ENCODE measurements at places on chromosomes 5 and 9.

DNA sequence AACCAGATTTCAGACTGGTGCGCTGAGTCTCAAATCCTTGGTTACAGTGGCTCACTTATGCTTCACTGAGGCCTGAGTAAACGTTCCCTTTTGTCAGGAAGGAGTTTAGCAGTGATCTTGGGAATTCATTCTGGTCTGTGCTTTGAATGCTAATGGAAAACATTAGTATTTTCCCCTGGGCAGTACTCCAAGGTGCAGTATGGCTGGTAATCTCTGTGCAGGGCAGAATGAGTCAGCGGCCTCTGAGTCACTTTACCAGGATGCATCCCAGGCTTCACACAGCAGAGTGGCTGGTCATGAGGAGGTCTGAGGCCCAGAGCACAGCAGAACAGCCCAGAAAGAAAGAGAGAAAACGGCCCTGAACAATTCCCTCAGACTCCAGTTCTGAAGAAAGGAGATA is 54.0 kb downstream of the PCA3 start:
- no peak for DNase-seq

DNA sequence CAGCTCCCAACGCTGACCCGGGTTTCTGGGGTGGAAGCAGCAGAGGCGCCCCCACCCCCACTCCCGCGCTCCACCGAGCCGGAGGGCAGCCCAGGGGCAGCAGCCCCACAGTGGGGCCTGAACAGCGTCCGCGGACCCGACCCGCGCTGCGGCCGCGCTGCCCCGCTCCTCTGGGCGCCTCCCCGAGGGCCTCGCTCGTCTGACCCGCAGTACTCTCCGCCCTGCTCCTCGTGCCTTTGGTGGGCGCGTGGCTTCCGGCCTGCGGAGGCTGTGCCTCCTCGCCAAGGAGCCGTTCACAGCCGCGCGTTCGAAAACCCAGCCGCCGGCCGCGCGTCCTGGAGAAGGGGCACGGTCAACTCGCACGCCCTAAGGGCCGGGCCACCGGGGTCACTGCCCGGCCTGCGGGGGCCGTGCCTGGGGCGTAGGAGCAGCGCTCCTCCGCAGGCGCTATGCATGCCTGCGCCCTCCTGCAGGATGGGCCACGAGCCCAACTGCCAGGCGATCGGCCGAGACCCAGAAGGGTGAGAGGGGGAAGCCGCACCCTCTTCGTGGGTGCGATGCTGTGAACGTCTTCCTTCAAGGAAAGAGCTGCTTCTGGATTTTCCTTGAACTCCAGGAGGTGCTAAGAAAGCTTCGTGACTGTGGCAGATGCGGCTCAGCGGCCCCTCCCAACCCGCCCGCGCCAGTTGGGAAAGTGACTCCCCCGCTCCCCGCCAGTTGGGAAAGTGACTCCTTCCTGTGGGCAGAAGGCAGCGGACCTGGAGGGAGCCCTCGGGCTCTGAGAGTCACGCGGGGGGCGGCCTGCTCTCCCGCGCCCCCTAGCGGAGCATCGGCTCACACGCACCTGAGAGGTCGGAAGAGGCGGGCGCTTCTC is 82.7 kb downstream of the HSD17B3 start:
- DNase-seq = peak; percentile 22

DNA sequence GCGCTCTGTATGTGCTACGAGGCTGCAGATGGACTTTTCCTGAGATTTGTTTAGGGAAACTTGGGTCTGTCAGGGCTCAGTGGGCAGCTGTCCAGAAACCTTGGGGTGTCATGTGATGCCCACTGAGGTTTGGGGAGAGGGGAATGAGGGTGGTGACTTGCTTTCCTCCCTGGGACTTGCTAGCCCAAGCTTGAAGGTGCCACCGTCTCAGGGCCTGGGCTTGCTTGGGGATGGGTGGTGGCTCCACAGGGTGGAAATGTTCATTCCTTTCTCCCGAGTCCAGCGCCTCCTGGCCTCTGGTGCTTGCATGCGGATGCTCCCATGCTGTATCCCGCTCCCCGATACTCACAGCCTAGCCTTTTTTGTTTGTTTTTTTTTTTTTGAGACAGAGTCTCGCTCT is 33.3 kb downstream of the ZNF618 start:
- no peak for DNase-seq

- no peak for DNase-seq
Measured at GRCh38 chr5:147957901-147958300, 51.6 kb upstream of the C5orf46 start.

GRCh38 chr5:55625589-55625909 is 86.6 kb downstream of the SLC38A9 start:
- DNase-seq = no peak

DNA sequence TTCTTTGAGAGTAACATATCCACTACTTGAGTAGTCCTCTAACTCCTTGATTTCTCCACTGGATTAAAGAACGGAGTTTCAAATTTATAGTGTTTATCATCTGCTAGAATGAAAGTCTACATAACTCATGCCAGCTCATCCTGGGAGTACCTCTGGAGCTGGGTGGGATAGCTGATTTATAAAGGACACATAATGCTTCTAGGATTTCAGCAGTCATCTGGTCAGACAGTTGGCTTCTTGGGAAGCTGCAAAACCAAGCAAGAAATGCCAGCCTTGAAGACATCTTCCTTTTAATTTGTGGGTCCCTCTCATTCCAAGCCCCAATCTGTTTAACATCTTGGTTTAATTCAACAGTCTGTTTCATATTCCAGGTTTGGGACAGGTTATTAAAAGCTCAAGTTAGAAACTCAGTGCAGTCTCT is 3.2 kb downstream of the GALNT10 start:
- no peak for DNase-seq

GRCh38 chr5:154513669-154514084 is 35.6 kb upstream of the HAND1 start:
- DNase-seq = no peak

GRCh38 chr9:27303219-27303618 is 6.3 kb upstream of the EQTN start:
- DNase-seq = no peak

GRCh38 chr5:18305288-18305924 is 671.1 kb downstream of the TAF11L14 start:
- DNase-seq = no peak

GRCh38 chr5:128613766-128614165 is 75.7 kb upstream of the FBN2 start:
- DNase-seq = no peak

GRCh38 chr5:148523139-148523538 is 131.2 kb downstream of the HTR4 start:
- DNase-seq = no peak

- peak; percentile 11 for DNase-seq
Measured at GRCh38 chr5:175444060-175444904, at the start of gene DRD1. Gene DRD1, minus strand, starts transcription at chr5:175444182. Its CDS starts 1,083 bp downstream, at chr5:175443099.
